Ecto neural progenitor cell (in vitro differentiated cells): ENCODE measurements at places on chromosomes 5 and 9.

DNA sequence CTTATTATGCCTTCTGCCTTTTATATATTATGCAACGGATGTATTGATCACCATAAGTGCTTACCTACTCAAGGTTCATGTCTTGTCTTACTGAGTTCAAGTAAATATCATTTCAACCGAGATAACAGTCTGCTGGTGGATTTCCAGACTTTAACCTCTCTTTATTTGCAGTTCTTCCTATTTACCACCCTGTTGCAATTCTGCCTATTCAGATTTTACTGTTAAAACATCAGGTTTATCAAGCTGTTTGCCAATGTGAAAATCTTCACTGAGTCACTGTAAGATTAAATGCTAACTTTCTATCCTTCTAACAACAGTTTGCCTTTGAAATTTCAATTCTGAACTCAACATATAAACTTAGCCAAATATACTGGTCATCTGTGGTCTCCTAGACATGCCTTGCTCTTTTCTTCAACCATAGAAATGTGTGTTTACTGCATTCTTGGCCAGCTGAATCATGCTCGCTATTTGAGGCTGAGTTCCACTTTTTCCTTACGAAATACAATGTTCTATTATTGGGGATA lies 471.7 kb upstream of the RORB start:
- DNase-seq, result no peak

GRCh38 chr5:81145329-81145935 lies 87.7 kb upstream of the CKMT2 start:
- no peak for DNase-seq

DNA sequence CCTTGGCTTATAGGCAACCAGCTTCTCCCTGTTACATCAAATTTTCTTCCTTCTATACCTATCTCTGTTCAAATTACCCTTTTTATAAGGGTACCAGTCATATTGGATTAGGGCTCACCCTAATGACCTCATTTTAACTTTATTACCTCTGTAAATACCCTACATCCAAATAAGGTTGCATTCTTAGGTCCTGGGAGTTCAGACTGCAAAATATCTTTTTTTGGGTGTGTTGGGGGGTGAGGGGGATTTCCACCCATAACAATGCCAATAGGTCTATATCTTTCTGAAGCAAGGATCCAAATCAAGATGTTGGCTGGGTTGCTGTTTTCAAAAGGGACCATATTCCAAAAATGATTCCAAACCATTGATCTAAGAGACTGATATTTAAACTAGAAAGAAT lies 141.7 kb downstream of the XRCC4 start:
- DNase-seq, result no peak

DNA sequence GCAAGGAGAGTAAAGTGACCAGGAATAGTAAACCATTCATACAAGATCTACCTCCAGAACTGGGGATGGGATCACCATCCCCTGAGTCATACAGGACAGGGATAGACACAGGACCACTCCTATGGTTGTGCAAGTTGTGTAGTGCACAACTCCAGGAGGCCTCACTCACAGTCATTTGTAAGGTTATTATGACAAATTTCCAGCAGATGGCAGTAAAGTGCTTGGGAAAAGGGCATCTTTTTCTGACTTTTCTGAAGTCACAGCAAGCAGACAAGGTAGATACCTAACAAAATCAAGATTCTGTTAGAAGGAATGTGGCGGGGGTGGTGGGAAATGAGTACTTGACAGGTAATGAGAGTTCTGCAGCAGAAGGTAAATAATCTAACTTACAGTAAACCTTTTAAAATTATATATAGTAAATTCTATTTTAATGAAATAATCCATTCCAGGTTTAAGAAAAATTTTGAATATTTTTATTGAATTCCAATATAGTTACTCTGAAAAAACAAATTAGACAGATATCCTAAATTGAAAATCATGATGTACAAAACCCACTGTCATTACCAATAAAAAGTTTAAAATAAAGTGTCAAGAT lies 16.7 kb upstream of the KIF27 start:
- DNase-seq, result no peak

- DNase-seq, result peak; percentile 42
These were observed 524.2 kb upstream of the DAB2 start for GRCh38 chr5:39948867-39949468.

DNA sequence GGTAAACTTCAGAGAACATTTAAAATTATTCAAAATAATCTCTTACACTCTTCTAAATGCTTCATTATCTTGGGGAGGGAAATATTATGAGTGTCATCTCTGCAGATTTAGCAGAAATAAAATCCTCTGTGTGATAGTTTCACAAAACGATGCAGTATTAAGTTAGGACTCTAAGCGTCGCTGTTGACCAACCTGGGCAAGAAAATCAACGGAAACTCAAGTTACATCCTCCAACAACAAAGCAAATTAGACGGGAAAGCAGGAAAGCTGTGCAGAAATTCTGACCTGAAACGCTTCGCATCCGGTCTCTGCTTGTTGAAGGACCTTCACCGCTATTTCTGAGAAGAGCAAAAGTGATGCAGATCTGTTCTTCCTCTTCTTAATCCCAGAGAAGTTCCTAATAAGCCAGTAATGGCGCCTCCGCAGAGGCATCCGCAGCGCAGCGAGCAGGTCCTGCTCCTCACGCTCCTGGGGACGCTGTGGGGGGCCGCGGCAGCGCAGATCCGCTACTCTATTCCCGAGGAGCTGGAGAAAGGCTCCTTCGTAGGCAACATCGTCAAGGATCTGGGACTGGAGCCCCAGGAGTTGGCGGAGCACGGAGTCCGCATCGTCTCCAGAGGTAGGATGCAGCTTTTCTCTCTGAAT lies at the start of gene PCDHGA6:
Gene PCDHGA6, plus strand, starts transcription at position 219 of the 645 bp plus-strand sequence. Its CDS starts 193 bp downstream, at position 412.
- DNase-seq, result no peak

DNA sequence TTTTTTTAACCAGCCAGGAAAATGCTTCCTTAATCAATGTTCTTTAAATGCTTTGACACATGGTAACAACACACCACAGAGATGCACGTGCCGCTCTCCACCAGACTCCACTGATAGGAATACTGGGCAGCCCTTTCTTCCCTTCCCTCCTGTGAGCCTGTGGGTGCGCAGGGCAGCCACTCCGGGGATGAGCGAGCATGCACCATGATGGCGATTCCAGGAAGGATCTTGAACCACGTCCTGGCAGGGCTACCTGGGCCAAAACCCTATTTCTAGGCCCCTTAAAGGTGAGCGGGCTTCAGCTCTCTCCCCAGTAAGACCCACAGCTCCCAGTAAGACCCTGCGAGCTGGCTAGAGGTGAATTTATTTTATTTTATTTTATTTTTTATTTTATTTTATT lies 128.2 kb downstream of the MVB12B start:
- DNase-seq, result peak; percentile 35

GRCh38 chr5:132455614-132456115 lies 34.9 kb downstream of the IRF1 start:
- no peak for DNase-seq

DNA sequence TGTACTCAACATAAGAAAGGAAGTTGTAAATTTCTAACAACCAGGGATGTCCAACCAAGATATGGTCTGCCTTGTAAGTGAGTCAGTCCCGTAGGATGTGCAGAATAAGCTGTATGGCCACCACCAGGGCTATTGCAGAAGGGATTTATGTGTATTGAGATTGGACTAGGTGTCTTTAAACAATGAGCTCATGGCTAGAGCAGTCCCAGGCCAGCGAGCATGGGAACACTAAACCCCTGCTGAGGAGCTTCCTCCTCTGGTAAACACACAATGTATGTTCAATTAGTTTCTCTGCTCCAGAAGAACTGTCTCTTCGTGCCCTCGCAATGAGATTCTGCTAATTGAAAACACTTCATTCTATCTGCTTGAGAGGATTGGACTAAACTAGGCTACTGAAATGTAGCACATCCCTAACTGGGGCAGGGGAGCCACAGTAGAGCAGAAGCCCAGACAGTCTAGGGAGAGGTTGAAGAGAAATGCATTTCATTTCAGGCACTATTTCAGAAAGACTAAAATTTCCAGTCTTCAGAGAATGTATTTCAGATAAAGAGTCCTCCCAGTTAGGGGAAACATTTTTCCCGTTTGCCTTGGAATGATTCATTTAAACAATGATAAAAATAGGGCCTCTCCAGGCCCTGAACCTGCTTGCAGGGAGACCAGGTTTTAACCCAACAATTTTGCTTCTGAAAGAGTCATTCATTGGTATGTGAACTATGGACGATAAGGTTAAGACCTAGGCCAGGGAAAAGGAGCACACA lies 154.7 kb downstream of the FAM114A2 start:
- no peak for DNase-seq

DNA sequence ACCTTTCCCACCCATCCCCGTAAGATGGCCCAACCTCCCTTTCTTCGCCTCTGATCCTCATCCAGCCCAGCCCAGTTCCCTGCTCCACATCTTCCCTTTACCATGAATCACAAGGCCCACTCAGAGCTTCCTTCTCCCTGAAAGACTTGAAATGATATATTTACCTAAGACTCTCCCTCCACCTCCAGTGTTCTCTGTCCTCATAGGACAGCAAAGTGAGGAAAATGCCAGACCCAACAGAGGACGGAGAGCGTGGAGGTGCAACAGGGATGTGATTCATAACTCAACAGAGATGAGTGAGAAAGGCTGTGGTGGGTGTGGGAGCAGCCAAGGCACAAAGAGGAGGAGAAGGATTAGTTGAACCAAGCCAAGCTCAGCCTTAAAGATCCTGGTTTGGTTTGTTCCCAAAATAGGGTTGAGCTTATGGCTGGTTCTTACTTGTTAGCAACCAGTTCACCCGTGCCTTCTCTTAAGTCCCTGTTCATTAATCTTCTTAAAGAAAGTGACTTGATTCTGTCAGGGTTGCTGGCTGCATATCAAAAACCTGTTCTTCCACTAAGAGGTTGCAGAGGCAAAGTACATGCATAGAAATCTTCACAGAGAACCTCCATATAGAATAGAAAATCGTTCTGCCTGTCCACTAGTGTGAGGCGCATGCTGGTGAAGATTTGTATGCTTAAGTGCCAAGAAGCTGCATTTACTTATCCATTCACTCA lies 183.2 kb downstream of the ACTL7B start:
- peak; percentile 20 for DNase-seq

DNA sequence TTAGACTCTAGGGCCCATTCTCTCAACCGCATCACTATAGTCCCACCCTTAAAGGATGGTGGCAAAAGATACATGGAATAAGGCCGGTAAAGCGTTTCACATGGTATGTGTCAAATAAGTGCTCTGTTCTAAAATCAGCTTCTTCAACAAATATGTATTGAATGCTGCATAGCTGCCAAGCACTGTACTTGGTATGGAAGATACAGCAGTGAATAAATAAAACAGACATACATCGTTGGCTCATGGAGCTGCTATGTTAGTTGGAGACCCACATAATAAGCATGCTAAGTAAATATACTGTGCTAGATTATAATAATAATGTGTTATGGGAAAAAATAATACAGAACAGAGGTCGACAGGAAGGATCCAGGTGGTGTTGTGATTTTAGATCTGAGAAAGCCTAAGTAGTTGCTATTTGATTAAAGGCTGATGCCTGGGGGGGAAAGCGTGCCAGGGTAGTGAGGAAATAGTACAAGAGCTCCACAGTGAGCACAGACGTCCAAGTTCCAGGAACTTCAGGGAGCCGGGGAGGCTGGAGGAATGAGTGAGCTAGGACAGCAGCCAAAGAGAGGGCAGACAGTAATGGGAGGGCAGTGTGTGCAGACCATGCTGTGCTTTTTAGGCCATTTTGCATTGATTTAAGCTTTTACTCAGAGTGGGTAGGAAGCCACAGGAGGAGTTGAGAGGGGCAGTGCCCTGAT lies 93.7 kb downstream of the JAKMIP2 start:
- no peak for DNase-seq

- DNase-seq, result peak; percentile 71
These were observed 162.9 kb downstream of the TTLL11 start for GRCh38 chr9:121929893-121930875.

DNA sequence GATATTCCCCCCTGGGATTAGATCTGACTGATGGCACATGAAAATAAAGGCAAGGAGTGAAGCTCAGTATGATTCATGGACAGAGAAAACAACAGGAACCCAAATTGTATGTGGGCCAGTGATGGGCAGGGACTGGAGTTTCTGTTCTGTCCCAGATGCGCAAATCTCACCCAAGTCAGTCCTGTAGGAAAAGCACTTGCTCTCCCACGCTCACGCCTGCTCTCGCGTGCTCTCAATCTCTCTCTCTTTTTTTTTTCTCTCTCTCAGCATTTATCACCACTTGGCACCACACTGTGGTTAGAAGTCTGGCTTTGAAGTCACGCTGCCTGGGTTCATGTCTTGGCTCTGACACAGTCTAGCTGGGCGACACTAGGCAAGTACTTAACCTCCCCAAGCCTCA lies 106.5 kb upstream of the LRRTM2 start:
- DNase-seq, result peak; percentile 17

GRCh38 chr5:53194086-53194485 lies 84.5 kb upstream of the MOCS2 start:
- no peak for DNase-seq

DNA sequence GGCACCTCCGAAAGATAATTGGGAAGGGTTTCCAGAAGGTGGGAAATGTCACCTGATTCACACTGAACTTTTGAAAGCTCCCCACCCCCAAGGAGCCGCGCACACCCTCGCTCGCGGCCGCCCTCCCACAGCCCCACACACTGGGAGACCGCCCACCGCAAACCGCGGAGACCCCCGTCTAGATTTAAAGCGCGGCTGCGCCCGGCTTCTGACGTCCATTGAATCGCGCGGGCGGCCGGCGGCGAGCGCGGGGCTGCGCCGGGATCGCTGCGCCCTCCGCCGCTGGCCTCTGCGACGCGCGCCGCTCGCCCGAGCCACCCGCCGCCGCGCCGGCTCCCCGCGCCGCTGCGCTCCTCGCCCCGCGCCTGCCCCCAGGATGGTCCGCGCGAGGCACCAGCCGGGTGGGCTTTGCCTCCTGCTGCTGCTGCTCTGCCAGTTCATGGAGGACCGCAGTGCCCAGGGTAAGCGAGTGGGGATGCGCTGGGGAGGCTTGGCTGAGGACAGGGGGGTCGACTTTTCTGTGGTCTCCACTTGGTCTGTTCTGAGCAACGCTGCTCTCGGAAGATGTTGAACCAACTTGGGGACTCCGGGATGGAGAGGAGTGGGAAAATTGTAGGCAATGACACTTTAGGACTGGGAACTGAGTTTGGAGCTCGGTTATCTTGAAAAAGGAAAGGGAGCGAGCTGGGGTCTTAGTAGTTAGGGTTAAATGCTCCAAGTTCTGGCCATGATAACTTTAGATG lies at the start of gene FST:
Gene FST, plus strand, starts transcription at position 214 of the 743 bp plus-strand sequence. Its CDS starts 163 bp downstream, at position 377.
- peak; percentile 81 for DNase-seq
